NAMALWA (cell line): ENCODE measurements at places on chromosomes 1 and 21.
A peak's percentile ranks its signal among the peaks of the same experiment; 100 is the strongest.

GRCh38 chr21:38042246-38042645, 126.0 kb upstream of the KCNJ6 start:
- no peak for DNase-seq

- no peak for DNase-seq
Measured at GRCh38 chr1:9087411-9088125, 18.1 kb upstream of the SLC2A5 start.

DNA sequence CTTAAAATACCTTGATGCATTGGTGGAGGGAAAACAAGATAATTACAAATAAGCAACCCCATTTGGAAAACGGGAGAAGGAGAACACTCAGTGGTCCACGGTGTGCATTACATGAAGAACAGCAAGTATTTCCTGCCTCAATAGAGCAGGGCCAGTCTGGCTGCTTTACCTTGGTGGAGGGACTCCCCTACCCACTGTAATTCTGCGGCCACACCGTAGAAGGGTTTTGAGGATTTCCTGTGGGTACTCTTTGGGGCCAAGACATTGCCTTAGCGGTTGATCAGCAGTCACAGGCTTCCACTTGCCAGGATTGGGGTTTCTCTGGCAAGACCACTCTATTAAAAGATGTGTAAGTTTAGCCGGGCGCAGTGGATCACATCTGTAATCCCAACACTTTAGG, 16.3 kb upstream of the TMEM54 start:
- DNase-seq = no peak

GRCh38 chr21:36605426-36605825, 93.5 kb upstream of the SIM2 start:
- no peak for DNase-seq

DNA sequence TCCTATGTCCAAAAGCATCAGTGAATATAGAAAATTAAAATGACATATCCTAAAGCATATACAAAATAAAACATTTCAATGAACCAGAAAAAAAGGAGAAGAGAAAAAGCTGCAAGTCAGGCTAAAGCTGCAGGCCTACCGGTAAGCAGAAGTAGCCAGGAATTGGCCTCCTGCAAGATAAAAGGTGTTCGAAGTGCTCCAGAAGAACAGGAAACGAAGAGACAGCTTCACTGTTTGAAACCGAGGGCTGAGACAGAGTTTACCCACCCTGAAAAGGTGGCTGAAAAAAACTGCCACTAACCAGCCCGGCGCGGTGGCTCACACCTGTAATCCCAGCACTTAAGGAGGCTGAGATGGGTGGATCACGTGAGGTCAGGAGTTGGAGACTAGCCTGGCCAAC, 37.4 kb downstream of the NSL1 start:
- peak; percentile 16 for DNase-seq

DNA sequence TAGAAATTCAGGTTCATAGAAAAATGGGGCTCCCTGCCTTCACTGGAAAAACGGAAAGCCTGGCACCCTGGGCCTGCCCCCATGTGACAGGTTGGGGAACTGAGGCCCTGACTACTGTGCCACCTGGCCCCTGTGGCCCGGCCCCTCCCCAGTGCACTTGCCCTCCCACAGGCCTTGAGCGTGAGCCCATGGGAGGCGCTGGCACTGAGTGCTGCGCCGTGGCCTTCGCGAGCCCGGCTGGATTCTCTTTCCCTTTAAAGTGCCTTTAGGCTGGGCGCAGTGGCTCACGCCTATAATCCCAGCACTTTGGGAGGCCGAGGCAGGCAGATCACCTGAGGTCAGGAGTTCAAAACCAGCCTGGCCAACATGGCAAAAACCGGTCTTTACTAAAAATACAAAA, 45.7 kb downstream of the SLC37A1 start:
- no peak for DNase-seq

- no peak for DNase-seq
Measured at GRCh38 chr1:19338323-19338762, 26.2 kb downstream of the SLC66A1 start.

- DNase-seq = no peak
Measured at GRCh38 chr1:22143065-22144033, at the start of gene WNT4. Gene WNT4, minus strand, starts transcription at chr1:22143097. Its CDS starts 175 bp downstream, at chr1:22142922.

- DNase-seq = no peak
Measured at GRCh38 chr1:119314001-119314796, 54.4 kb upstream of the HAO2 start.

GRCh38 chr1:243883551-243883950, 33.5 kb upstream of the AKT3 start:
- no peak for DNase-seq

- peak; percentile 13 for DNase-seq
Measured at GRCh38 chr1:62530516-62531154, 66.7 kb upstream of the ANGPTL3 start.

DNA sequence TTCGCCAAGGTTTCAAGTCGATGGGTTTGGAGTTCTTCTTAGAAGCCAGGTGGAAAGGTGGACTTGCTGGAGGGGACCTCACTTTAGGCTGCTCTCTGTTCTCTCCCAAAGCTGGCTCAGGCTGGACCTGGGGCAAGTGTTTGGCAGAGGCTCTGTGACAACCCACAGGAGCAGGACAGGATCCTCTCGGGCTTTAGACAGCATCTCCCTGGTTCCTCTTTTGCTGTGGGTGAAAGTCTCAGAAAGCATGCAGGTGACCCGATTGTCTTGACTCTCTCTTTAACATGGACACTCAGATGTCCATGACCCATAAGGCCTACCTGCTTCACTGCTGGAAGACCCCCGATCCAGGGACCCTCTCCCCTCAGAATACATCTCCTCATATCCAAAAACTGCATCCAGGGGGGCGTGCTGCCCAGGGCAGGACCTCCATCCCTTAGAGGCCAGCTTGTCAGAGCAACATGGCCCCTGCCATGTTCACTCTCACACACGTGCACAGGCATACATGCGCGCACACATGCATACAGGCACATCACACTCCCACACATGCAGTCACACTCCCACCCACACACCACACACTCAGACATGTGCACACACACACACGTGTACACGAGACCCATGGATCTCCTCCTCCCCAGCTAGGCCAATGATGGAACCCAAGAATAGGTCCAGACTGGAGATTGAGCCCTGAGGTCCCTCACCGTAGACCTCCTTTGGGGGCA, 21.3 kb downstream of the MRPL37 start:
- no peak for DNase-seq

- DNase-seq = no peak
Measured at GRCh38 chr1:8524627-8525157, 206.8 kb downstream of the SLC45A1 start.

DNA sequence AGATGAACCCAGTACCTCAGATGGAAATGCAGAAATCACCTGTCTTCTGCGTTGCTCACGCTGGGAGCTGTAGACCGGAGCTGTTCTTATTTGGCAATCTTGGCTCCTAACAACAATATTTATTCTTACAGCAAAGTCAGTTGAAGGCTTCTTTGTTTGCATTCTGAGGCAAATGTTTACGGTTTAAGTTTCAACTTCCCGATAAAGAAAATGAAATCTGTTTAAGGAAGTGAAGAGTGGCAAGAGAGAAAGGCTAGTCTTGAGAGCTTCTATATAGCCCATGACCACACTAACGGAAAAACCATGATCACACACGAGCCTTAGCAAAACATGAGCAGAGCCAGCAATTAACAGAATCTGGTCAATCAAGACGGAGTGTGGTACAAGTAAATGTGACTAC, 122.6 kb upstream of the ZNHIT6 start:
- DNase-seq = no peak

GRCh38 chr1:228228601-228229074, 20.8 kb downstream of the OBSCN start:
- DNase-seq = no peak

DNA sequence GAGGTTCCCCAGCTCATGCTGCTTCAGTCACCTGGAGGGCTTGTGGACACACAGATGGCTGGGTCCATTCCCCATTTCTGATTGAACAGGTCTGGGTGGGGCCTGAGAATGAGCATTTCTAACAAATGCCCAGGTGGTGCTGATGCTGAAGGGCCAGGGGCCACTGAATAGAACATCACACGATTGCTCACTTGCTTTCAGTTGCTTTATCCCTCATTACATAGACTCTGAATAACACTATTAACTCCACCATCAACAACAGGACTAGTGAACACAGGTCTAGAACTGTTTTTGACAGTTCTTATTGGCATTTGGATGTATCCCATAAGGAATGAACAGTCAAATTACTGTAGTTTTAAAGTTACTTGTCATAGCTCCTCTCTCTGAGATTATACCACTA, 12.1 kb downstream of the TRAPPC10 start:
- DNase-seq = no peak

DNA sequence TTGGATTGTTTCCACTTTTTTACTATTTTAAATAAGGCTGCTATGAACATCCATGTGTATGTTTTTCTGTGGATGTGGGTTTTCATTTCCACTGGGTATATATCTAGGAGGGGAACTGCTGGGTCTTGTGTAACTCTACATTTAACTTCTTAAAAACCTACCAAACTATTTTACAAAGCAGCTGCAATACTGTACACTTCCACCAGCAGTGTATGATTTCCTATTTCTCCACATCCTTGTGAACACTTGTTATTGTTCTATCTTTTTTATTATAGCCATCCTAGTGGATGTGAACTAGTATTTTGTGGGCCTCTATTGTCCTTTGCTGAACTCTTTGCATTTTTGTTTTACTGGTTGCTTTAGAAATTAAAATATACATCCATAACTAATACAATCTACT, 33.4 kb downstream of the DIPK1A start:
- peak; percentile 29 for DNase-seq

DNA sequence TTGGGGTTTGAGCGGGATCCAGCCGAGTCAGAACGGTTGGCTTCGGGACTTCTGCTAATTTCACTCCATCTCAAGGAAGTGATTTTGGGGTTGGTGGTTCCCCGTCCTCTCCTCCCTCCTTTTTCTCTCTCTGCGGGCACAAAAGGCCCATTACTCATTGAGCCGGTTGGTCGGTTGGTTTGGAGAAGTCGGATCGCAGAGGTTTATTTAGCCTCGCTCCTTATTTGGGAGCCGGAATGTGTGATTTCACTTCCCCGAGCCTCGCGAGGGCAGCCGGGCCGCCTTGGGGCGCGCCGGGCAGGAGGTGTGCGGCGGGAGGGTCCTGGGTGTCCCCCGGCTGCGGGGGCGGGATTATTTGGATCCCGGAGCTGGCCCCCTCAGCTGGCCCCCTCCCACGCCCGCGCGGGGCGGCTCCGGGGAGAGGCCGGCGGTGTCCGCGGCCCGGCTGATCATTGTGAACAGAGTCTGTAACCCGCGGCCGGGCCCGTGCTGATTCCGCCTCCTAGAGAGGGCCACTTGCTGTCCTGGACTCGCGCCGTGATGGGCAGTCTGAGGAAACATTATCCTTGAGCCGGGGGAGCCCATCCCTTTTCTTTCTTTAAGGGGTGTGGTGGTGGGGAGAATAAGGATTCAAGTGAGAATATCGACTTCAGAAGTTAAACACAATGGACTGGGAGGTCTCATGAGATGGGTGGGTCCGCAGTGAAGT, 1.2 kb downstream of the MAPKAPK2 start:
- DNase-seq = peak; percentile 47

DNA sequence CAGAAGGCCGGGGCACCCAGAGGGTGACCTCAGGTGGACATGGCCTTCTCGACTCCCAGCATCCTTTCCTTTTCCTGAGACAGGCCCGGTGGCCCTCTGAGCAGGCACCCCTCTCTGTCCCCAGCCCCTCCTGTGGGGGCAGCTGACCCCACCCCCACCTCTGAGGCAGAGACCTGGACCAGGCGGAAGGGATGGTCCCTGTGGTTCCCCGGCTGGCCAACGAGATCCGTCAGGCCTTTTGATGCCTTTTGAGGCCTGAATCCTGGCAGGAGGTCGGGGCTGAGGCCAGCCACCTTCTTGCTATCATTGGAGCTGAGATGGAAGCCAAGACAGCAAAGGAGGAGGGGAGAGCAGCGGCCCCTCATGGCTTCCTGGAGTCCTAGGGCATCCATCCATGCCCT, 50.2 kb upstream of the ACTRT2 start:
- no peak for DNase-seq
